Stimulated activated CD4-positive, alpha-beta T cell treated with anti-CD3 and anti-CD28 coated beads, TNF-alpha, amount 100 ng/mL, for 48 hours (primary cell): ENCODE measurements at places on chromosomes 6 and 20.

DNA sequence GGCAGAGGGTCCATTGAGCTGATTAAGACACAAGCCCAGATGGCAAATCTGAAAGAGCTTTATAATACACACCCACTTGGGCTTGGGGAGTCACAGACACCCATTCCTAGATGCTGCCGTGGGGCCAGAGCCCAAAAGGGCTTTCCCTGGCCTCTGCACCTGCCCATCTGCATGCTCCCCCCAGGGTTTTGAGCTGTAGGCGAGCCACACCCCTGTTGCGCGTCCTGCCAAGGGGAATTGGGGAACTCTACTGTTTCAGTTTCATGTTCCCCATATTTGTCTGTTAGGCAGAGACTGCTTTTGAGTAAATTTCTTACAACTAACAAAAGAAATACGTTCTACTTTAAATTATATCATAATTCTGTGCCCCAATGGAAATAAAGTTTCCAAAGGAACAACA lies 52.9 kb upstream of the FNDC1 start:
- no peak for DNase-seq

GRCh38 chr20:10236540-10237533 lies 18.2 kb downstream of the SNAP25 start:
- no peak for DNase-seq

GRCh38 chr20:62804627-62805154 lies at the start of gene OGFR:
TSS of gene OGFR (plus strand) at chr20:62804835. CDS start at chr20:62804860, 25 bp downstream.
- DNase-seq = peak; percentile 63

DNA sequence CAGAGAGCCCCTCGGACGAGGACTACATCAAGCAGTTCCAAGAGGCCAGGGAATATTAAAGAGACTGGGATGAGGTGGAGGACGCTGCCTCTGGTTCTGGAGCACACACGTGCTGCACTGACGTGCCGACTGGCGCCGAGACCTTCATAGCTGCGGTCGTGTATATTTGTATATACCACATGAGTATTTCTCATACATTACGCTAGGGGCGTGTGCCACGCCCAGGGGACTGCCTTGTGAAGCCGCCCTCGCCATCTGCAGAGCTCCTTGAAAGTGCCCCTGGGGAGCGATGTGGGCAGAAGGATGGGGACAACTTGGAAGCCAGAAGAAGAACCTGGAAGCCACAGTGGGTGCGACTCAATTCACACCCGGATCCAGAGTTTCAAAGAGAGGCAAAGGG lies 78.3 kb downstream of the ISM1 start:
- DNase-seq = no peak

- DNase-seq = no peak
These were observed 83.9 kb upstream of the AFDN start for GRCh38 chr6:167742719-167743303.

- DNase-seq = no peak
These were observed 70.2 kb downstream of the HS3ST5 start for GRCh38 chr6:114272582-114272981.

DNA sequence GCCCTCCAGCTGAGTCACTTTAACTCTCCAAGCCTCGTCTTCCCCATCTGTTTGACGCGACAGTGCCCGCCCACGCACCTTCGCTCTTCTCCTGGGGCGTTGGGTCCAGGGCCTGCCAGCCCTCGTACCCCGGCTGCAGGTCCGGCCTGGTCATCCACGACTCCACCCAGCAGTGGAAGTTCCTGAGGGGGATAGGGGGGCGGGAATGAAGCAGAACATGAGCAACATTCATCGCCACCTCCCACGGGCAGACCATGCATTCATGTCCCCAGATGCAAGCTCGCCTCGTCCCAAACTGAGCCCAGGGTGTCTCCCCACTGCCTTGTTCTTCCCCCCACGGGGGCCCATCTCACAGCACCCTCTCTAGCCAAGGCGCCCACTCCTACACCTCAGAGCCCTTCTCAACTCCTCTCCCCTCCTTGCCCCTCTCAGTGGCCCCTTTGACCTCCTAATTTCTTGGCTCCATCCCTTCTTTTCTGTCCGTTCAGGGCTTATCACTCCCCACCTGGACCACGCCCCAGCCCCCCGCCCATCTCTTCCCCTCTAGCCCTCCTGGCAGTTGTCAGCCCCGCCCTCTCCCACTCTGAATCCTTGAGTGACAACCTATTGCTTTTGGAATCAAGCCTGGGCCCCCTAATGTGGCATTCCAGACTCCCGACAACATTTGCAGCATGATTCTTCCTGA lies 23.7 kb downstream of the TGM2 start:
- DNase-seq = no peak

GRCh38 chr6:44129841-44130322 lies 2.5 kb downstream of the TMEM63B start:
- DNase-seq = no peak

DNA sequence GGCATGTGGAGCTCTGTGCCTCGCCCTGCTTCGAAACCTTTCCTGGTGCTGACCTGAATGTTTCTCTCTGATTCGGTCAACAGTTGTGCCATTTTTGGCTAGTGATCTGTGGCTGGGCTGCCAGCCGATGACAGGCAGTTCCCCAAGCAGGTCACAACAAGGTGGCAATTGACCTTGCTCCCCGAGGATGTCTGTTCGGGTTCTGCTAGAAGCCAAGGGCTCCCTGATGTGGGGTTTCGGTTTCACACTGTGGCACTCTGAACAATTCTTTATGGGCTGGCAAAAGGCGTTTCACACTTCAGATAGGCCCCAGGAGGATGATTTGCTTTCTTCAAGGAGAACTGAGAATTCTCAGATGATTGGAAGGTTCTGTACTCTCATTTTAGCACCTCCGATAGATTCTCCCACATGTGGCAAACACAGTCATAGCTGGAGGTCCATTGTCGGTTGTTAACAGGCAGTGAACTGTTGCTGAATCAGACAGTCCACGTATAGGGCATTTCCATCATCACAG lies 135.6 kb downstream of the SLC24A3 start:
- no peak for DNase-seq

GRCh38 chr20:4344670-4345069 lies 329.3 kb upstream of the RNF24 start:
- DNase-seq = no peak

GRCh38 chr6:84645000-84645399 lies 119.4 kb downstream of the TBX18 start:
- no peak for DNase-seq

GRCh38 chr6:27295301-27296079 lies 16.6 kb downstream of the POM121L2 start:
- no peak for DNase-seq

DNA sequence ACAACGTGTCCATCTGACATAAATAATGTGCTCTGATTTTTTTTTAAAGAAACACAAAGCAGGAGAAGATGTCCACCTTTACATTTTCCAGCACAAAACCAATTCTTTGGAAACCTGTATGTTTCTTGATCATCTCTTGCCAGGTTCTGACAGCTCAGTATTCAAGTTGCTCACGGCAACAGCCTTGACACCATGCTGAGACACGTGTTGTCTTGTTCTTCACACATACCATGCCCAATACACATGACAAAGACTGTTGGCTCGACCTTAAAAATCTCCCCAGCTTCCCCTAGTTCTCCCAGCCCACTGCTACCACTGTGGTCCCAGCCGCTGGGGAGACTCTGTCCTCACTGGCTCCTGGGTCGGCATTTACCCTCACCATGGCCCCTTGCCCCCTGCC lies 518.9 kb downstream of the PREX1 start:
- DNase-seq = no peak

DNA sequence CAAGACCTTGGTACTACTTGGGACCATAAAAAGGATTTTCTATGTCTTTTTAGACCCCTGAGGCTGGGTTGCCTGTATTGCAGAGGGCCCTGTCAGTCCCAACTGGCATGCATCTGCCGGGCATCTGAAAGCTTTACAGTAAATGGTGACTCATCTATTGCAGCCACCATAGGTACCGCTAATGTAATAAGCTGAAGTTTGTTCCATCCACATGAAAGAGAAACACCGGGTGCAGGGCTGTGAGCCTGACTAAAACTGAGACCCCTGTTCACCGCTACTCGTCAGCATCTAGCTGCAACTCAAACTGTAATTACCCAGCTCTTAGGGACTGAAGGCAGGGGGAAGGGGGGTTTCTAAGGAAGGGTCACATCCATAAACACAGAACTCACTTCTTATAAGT lies 49.5 kb downstream of the TRERF1 start:
- DNase-seq = no peak

- no peak for DNase-seq
These were observed 169.3 kb upstream of the RIN2 start for GRCh38 chr20:19588732-19589131.

- DNase-seq = no peak
These were observed 1355.0 kb upstream of the MAP3K7 start for GRCh38 chr6:91941838-91942237.

DNA sequence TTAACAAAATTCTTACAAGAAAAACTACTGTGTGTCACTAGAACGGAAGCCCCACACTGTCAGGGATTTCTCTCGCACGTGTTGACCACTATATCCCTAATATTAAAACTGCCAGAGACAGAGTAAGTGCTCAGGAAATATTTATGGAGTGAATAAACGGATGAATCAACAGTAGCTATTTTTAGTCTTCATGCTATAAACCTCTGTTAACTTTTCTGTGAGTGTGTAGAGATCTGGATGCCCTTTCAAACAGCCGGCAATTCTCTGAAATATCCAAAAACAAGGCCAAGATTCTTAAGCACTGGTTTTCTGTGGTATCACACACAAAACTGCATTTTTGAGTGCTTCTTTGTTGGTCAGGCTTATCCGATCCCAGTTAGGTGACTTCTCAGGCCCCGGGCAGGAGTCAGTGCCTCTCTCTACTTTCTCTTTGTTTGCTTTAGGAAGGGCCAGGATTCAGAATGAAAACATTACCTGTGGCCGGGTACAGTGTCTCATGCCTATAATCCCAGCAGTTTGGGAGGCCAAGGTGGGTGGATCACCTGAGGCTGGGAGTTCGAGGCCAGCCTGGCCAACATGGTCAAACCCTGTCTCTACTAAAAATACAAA lies 15.7 kb downstream of the ATP9A start:
- DNase-seq = no peak

DNA sequence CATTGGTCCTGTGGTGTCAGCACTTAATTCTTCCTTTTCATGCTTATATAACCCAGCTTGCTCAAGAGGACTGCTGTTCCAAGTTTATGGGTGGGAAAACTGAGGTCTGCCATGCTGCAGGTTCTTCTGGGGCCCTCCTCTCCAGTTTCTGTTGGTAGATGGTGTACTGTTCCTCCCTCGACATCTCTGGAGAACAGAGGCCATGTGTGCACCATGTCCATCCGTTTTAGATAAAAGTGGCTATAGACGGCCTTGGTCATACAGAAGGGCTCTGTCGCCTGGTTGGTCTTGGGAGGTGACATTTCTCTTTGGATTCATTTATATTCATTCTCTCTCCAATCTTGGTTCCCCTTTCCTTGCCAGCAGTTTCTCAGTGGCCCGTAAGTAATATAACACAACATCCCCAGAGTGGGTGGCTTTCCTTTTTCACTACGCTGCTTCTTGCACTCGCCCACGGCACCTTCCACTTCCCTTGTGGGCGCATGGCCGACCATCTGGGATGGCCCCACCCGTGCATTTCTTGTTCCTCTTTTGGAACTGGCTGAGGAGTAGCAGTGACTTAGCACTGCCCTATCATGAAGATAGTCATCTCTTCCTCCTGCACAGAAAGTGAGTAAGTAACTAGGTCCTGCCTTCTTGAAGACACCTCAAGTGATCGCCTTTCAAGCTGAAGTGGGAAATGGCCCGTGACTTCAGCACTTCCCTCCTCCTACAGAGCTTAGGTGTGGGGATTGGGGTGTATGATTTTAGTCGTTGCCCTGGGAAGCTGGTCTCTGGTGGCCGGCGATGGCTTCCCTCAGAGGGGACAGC lies 94.2 kb downstream of the RREB1 start:
- no peak for DNase-seq

DNA sequence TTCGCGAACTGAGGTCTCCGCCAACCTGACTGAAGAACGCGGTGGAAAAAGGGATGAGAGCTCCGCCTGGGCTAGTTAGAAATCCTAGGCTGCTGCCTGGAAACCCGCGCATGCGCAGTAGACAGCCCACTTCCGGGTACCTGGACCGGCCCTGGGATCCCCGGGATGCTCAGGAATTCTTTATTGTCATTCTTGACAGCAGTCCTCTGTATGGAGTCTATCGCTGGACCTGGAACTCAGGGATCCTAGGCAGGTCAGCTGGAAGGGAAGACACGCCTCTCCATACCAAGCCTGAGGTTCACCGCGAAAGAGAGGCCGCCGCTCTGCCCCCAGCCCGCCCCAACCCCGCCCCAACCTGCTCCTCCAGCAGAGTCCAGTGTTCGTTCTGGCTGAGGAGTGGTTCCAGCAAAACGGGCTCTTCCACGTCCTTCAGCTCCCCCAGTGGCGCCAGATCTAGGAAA lies 1379.2 kb upstream of the DEFB115 start:
- no peak for DNase-seq

DNA sequence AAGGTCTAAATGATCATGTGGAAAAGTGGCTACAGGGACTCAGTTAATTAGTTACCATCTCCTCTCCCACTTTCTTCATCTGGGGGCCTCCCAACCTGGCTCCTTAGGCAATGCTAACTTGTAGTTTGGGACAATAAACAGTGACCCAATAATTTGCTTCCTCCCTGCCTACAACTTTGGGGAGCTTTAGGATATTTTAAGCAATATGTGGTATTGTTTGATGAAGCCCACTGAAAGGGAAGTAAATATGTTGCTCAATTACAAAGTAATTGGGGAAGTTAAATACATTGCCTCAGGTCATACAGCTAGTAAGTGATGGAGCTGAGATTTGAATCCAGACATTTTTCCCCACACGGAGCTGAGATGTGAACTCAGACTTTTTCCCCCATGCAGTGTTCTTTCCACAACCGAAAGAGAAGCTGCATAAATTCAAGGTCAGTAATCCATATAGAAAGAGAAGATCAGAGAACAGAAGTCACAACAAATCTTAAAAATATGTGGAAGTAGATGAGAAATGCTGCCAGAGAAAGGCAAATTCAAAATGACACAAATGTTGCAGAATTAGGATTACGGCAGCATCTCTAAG lies 26.6 kb downstream of the ZHX3 start:
- DNase-seq = no peak

DNA sequence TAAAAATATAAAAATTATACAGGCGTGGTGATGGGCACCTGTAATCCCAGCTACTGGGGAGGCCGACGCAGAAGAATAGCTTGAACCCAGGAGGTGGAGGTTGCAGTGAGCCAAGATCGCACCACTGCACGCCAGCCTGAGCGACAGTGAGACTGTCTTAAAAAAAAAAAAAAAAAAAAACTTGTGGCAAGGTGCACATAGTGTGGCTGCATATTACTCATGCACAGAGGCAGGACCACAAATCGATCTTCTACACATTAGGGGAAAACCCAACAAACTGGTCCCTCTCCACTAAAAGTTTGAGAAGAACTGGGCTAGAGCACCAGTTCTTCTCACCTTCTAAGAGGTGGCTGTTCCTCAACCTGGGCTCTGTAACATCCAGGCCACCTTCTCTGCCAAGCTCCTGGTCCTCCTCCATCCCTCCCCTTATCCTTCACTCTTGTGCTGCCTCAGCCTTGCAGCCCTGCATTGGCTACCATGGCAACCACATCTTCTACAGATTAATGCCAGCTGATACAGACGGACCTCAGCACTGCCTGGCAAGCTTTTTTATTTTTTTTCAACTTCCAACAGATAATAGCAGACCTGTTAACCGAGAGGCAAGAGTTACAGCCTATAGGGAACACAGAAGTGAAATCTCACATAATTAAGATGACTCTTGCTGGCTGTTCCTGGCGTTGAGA lies 88.0 kb downstream of the ATP9A start:
- DNase-seq = no peak

- no peak for DNase-seq
These were observed 75.8 kb downstream of the LAMP5 start for GRCh38 chr20:9590189-9590588.

- DNase-seq = no peak
These were observed 337.8 kb downstream of the FARS2 start for GRCh38 chr6:5599127-5599526.
